Left kidney (tissue), 8 donors: ENCODE measurements at places on chromosomes 2 and 18. TPM values are rescaled to one million over a fixed set of nuclear protein-coding genes. Genes with fewer than 3 reads are reported as not detected.

The RBKS gene
- polyA plus RNA-seq = 6.7 TPM

The CIB4 gene
- polyA plus RNA-seq = 0.48 TPM

The CHCHD5 gene
- 20.3 TPM for polyA plus RNA-seq

The CD8B gene
- 0.88 TPM for polyA plus RNA-seq

The PLB1 gene
- 1.2 TPM for polyA plus RNA-seq

The ANKRD30BL gene
- 0.85 TPM for polyA plus RNA-seq

The KIF1A gene
- 11.1 TPM for polyA plus RNA-seq

The ATOH8 gene
- 10.3 TPM for polyA plus RNA-seq

The ITGB6 gene
- polyA plus RNA-seq = 16.7 TPM

The KCNG3 gene
- 1.1 TPM for polyA plus RNA-seq

The ST6GAL2 gene
- polyA plus RNA-seq = 24.7 TPM

The PXDN gene
- 154 TPM for polyA plus RNA-seq

The SERPINB13 gene
- not detected for polyA plus RNA-seq

The SFTPB gene
- 0.18 TPM for polyA plus RNA-seq

The GAREM1 gene
- polyA plus RNA-seq = 39.6 TPM
